ENCODE measurements at places on chromosomes 11 and 22.

DNA sequence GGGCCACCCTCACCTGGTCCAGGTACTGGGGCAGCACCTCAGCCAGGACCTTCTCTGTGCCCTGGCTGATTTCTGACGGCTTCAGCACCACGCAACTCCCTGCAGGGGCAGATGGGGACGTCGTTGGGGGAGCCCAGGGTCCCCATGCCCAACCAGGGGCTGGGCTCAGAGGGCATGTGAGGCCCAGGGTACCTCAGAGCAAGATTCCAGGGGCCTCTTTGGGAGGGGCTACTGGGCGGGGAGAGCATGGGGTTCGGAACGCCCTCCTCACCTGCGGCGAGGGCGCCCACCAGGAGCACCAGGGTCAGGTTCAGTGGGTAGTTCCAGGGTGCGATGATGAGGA lies 8.1 kb downstream of the ALDH3B2 start:
- no peak for DNase-seq

DNA sequence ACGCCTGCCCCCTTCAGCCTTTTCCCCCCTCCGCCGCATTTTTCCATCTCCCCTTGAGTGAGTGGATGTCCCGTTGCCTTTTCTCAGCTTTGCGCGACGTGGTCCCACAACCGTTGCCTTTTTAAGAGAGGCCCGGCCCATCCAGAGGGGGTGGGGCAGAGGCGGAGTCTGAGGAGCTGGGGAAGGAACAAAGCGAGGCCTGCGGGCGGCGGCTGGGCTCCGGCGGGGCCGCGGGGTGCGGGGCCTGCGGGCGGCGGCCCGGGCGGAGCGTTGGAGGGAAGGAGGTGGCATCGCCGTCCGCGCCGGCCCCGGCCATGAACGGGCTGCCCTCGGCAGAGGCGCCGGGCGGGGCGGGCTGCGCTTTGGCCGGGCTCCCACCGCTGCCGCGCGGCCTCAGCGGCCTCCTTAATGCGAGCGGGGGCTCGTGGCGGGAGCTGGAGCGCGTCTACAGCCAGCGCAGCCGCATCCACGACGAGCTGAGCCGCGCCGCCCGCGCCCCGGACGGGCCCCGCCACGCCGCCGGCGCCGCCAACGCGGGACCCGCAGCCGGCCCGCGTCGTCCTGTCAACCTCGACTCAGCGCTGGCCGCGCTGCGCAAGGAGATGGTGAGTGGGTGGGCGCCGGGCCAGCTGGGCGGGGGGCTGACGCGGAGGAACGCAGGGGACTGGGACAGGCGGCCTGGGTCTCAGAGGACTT lies at the start of gene FAM89B:
Gene FAM89B, plus strand, starts transcription at position 183 of the 696 bp plus-strand sequence. Its CDS starts 132 bp downstream, at position 315.
- peak; percentile 75 for DNase-seq

GRCh38 chr11:6229911-6230310 lies 4.5 kb downstream of the FHIP1B start:
- DNase-seq = no peak

DNA sequence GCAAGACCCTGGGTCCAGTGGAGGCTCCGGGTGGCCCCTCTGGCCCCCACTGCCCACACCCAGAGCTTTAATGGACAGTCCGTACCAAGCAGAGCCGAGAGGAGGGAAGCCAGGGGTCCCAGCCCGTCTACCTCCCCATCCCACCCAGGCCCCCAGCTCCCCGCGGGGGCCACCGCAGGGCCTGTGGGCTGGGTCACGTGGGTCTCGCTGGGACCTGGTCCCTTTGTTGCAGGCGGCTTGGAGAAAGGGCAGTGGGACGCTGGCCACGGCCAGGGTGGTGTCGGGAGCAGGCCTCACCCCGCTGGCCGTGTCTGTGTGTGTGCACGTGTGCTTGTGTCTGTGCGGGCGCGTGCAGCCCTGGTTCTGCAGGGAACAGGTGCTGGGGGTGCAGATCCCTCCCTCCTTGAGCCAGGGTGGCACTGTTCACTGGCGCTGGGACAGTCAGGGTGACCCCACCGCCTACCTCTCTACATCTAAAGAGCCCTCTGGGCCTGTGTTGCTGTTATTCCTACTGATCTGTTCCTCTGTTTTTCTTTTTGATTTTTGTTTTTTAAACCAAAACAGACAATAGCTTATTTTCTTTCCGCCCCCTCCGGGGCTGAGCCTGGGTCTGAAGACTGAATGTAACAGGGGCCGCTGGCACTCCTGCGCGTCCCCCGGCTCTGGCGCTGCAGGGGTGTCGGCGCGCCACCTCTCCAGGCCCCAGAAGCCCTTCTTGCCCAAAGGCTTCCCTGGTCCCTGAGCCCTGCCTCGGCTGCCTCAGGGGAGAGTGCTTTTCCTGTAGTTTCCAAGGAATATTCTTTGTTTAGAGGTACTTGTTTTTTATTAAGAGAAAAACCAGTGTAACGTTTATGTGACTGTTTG lies 20.1 kb upstream of the TMEM191C start:
- no peak for DNase-seq

Measured in NCI-H1930 (cell line).